Activated naive CD8-positive, alpha-beta T cell treated with anti-CD3 and anti-CD28 coated beads, Interleukin-2, amount 50 U/mL, for 16 hours (primary cell): ENCODE measurements at places on chromosomes 4 and X.

- no peak for DNase-seq
Observed at GRCh38 chr4:149398993-149399392, 416.6 kb downstream of the IQCM start.

DNA sequence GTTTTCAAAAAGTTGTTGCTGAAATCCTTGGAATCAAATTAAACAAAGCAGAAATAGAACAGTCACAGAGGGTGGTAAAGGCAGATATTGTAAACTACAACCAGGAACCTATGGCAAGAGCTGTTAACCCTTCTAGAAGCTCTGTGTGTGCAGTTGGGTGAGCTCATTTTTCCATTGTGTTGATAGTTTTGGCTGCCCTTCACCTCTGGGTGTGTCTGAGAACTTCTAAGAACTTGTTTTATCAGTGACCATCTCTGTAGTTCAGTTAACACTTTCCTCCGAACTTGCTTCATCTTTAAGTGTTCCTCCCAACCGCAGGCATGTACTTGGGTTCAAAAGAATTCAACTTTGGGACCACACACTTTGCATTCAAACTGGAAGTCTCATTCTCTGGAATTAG is 32.7 kb downstream of the RBMX start:
- DNase-seq: no peak

- no peak for DNase-seq
Observed at GRCh38 chr4:138702190-138702824, 313.3 kb upstream of the NOCT start.

DNA sequence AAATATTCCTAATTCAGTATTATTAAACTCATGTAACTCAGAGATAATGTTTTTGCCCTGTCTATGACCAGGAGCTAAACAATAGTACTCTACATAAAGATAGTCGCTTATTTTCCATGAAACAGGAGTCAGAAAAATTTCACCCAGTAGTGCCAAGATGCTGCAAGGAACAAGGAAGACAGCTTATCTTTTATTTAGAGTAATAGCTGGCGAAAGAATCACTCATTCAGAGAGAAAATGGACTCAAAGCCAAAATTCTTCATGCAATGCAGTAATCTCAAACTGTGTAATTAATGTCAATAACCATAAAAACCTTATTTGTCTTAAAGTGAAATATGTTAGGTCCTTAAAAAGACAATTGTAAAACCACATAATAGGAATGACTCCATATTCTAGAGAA is 477.8 kb downstream of the ANKRD50 start:
- no peak for DNase-seq

DNA sequence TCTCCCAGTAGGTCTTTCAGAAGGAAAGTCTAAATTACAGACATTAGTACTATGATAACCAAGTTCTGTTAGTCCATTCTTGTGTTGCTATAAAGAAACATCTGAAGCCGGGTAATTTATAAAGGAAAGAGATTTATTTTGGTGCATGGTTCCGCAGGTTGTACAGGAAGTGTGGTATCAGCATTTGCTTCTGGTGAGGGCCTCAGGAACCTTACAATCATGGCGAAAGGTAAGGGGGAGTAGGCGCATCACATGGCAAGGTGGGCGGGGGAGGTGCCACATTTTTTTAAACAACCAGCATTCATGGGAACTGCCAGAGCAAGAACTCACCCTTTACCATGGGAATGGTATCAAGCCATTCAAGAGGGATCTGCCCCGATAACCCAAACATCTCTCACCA is 26.2 kb upstream of the USP46 start:
- no peak for DNase-seq
